ENCODE measurements at places on chromosomes 12 and 14.
A peak's percentile ranks its signal among the peaks of the same experiment; 100 is the strongest.

GRCh38 chr12:92020983-92021665 is 124.5 kb downstream of the BTG1 start:
- peak; percentile 9 for DNase-seq

DNA sequence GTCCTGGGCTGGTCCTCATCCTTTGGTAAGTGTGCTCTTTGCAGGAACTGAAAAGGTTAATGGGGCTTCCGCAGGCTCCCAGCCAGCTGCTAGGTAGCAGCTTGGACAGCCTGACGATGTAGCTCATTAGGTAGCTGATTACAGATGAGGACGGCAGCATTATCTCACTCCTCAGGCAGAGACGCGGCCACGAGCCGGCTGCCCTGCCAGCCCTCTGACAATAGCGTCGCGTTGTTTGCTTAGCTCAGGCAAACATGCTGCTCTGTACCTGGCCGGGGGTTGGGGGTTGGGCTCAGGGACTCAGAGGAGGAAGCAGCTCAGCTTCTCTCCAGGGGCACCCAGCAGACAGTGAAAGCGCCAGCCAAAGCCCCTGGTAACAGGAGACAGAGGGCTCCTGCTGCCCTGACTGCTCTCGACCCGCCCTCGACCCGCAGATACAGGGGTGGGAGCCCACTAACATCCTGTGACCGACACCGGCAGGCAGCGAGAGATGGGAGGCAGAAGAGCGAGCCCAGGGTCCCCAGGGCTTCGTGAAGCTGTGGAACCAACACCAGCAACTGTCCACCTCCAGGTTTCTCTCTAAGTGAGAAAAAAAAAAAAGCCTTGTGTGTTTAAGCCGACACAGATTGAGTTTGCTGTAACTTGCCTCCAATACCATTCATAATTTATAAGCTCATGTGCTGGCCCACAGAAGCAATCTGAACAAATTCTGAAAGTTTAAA is 53.4 kb upstream of the DLK1 start:
- peak; percentile 72 for DNase-seq

- DNase-seq: no peak
These were observed 29.2 kb downstream of the BBS10 start for GRCh38 chr12:76318773-76319594.

DNA sequence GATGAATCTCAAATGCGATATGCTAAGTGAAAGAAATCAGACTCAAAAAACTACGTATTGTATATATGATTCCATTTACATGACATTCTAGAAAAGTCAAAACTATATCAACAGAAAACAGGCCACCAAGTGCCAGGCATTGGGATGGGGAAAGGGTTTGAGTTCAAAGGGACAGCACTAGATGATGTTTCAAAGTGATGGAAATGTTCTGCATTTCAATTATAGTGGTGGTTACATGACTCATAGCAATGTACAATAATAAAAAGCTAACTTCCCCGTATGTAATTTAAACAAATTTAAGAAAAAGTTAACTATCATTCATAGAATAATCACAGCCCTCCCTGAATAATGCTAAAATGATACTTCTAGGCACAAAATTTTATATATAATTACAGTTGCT is 13.5 kb downstream of the HECTD1 start:
- no peak for DNase-seq

DNA sequence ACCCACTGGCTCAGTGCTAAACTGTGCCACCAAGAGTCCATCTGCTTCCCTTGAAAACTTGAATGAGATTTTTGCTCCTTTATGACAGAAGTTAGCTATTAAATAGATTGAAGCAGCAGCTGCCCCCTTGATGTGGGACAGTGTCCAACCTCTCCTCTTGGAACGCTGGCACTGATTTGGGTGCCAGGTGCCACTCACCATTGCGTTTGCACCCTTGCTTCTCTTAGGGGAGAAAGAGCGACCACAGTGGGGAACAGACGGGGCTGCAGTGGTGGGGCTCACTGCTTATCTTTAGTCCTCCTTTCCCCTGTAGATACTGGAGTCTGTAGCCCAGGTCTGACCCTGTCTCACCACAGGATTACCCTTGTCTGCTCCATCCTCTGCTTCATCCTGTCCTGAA is 9.4 kb downstream of the EP400 start:
- DNase-seq: no peak

- no peak for DNase-seq
These were observed 187.0 kb downstream of the MED13L start for GRCh38 chr12:116090516-116090915.

DNA sequence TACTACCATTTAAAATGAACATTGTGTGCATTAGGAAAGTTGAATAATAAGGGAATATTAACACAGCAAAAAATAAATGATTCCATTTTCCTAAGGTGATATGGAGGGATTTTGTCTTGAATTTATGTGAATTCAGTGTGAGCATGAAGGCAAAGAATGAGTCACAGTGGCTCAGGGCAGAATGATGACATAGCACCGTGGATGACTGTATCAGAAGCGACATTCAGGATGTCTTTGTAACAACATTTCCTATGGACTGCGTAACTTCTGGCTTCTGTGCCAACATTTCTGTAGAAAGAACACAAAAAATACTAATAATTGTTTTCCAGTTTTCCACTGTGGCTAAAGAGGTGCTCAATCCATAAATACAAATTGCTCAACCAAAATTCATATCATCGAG is 54.6 kb downstream of the TTC8 start:
- no peak for DNase-seq

GRCh38 chr12:105391231-105391630 is 60.7 kb downstream of the C12orf75 start:
- DNase-seq: no peak

DNA sequence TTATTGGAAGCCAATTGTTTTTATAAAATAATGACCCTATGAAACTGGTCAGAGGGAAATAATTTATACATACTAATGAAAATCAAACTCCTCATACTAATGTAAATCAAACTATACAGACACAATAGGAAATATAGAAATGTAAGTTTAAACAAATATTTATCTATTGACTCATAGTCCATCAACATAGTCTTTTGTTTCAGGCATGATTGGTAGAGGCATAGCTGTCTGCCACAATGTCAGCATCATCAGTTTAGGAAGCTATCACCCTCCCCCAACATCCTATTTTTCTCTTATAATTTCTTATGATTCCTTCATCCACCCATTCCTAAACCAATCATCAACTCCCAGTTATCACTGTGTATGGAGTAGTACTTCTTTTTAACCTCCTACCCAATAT is 117.7 kb downstream of the SLC38A6 start:
- DNase-seq: no peak

GRCh38 chr12:51036279-51036678 is 10.1 kb upstream of the SLC11A2 start:
- no peak for DNase-seq

- DNase-seq: no peak
These were observed 11.1 kb downstream of the GLIPR1L1 start for GRCh38 chr12:75345531-75345930.

DNA sequence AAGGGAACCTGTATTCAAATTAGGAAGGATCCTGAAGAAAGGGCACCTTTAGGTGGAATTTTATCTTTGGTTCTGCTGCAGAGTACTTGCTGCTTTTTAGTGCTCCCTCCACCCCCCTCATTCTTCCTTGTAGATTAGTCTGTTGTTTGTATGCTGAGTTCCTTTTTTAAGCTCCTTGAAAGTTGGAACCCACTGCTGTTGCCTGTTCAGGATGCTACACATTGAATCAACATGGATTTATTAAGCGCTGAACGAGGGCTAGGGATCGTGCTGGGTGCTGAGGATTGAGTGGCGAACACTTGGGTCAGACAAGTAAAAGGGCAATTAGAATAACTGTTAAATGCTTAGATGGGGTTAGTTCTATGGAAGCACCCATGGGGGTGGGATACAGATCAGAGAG is 884 bp upstream of the AMN1 start:
- DNase-seq: no peak

DNA sequence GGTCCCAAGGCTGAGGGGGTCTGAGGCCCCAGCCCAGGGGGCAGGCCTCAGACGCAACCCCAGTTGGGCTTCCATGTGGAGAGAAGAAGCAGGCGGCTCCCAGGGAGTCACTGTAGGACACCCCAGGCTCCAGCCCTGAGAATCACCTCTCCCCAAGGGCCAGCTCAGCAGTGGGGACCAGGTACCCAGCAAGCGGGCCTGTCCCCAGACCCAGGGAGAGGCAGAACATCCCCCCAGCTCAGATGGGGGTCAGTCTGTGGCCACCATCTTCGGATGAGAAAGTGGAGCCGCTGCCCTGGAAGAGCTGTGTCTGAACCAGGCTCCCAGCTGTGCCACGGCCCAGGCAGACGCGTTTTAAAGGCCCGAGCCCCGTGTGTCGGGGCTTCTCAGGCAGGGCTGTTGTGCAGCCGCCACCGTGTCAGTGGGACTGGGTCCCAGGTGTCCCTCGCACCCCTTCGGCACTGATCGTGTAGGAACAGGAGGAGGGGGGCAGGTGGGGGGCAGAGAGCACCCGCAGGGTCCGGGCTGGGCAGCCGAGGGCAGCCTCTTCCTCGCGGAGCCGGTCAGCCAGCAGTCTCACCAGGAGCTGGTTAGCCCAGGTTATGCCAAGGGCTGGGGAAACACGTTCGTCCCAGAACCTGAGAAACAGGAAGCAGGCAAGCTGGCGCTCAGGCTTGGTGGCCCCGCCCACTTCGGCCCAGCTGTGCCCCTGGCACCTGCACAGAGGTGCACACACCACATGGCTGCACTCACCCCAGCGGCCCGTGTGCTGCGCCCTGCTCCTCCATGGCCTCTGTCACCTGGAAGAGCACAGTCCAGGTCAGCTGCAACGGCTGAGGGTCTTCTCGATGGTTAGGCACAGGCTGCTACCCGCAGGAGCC is 16.6 kb downstream of the XRCC3 start:
- DNase-seq: no peak

GRCh38 chr14:51602310-51602709 is 49.4 kb upstream of the FRMD6 start:
- DNase-seq: no peak

DNA sequence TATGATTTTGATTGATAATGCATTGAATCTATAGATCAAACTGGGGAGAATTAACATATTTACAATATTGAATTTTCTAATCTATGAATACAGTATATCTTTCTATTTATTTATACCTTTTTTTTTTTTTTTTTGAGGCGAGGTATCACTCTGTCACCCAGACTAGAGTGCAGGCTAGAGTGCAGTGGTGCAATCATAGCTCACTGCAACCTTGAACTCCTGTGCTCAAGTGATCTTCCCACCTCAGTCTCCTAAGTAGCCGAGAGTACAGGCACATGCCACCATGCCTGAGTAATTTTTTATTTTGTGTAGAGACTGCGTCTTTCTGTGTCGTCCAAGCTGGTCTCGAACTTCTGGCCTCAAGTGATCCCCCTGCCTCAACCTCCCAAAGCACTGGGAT is 20.4 kb downstream of the LTBR start:
- DNase-seq: no peak

- DNase-seq: peak; percentile 59
These were observed 898.4 kb downstream of the SLC16A7 start for GRCh38 chr12:60494244-60494643.

DNA sequence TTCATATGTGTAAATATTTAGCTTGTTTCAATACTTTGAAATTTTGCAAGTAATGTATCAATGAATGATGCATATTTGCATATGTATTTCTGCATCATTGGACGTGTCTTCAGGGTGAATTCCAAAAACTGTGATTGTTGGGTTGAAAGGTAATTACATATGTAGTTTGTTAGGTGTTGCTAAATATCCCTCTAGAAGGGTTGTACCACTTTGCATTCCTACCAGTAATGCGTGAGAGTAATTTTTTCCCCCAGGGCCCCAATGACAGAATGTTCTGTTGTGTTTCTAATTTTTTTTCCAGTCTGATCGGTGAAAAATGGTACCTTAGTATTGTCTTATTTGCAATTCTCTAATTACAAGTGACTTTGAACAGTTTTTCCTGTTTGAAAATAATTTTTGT is 408.9 kb downstream of the NAV3 start:
- no peak for DNase-seq

- DNase-seq: no peak
These were observed 159.5 kb downstream of the ZFP36L1 start for GRCh38 chr14:68633131-68633991.

DNA sequence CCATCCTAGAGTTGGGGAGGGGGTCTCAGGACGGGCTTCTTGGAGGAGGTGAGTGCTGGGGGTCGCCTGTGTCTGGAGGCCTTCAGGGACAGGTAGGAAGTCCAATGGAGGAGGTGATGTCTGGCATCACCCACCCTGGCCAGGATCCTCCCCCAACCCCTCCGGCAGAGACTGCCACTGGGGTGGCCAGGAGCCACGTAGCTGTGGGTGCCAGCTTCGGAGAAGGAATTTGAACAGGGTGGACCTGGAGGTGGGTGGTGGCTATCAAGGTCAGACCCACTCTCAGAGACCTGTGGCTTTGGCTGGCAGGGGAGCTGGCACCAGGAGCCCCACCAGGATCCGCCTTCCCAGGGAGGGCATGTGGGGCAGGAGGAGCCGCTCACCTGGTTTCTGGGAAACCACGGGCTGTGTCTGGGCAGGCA is 9.1 kb downstream of the CEP170B start:
- DNase-seq: no peak

GRCh38 chr14:102994689-102995088 is 62.7 kb downstream of the CDC42BPB start:
- no peak for DNase-seq

GRCh38 chr12:32595251-32595650 is 83.8 kb upstream of the DNM1L start:
- no peak for DNase-seq

DNA sequence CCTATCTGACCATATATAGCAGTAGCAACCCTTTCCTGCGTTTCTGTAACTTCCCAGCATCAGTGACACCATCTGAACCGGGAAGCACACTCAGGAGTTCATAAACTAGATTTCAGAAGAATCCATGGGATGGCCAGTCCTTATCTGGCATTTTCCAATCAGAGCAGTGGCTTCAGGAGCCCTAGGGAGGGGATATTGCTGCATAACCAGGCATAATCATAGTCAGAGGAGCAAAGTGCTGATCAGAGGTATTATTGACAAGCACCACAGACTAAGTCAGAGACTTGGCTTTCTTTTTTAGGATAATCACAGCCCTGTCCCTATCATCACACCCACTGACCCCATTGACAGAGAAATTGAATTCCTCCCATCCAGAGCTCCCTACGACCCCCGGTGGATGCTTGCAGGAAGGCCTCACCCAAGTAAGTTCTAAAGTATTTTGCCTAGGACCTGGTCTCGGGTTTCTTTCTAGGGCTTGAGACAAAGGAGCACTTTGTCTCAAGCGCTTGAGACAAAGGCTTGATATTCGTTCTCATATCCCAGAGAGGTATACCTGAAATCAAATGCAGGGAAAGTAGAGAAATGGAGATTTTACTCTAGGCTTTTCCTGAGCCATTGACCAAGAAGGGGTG is 55.1 kb downstream of the FOXN4 start:
- peak; percentile 57 for DNase-seq

DNA sequence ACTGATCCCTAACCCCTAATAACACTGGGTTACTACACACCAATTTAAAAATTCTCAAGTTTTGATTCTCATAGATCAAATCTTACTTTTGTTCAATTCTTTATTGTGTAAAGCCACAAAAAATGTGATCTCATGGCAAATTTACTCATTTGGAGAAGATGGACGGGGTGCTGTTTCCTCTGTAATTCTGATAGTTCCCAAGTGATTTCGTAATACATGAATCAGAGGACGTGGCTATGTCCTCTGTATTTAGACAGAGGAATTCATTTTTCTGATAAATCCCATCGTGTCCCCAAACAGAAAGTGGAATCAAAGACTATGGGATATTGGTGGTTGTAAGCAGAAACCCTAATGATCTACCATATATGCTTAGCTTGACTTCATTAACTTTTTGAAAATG is 76.6 kb upstream of the GNG2 start:
- no peak for DNase-seq

GRCh38 chr12:44674875-44675274 is 201.2 kb downstream of the NELL2 start:
- DNase-seq: no peak

- DNase-seq: peak; percentile 89
These were observed at the start of gene SLC25A21 for GRCh38 chr14:37172024-37172869. Gene SLC25A21, minus strand, starts transcription at chr14:37172606.

All from GM23338 (cell line).